ENCODE measurements at places on chromosomes 2 and 18. TPM values are rescaled to one million over a fixed set of nuclear protein-coding genes. Genes with fewer than 3 reads are reported as not detected.
A peak's percentile ranks its signal among the peaks of the same experiment; 100 is the strongest.

DNA sequence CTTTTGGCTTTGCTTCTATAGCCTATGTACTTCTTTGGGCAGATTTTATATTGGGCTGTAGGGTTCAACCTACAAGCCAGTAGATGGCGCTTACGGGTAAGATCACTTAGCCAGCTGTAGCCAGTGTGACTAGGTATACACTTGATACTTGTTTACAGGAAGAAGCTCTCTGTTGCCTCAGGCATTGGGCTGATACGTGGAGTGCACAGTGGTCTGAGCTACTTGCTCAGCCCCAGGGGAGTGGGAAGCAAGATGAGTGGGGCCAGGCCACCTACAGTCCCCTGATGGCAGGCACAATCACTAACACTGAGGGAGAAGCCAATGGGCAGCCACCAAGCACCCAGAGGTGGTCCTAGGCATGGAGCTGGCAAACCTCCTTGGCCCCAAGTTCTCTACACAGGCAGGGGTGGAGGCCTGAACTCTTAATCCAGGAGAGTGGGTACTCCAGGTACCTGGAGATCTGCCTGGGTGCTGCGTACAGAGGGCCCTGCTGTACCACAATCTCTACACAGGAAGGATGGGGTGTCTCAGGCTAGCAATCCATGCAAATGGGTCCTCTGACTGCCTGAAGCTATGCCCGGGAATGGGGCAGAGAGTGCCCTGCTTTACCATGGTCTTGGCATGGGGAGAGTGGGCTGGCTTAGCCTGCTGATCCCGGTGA, 122.2 kb downstream of the NCOA1 start:
- DNase-seq = no peak
- H3K27me3 ChIP-seq = no peaks in the 10 kb centered on the region
- no peaks in the 10 kb centered on the region for H3K36me3 ChIP-seq
- H3K27ac ChIP-seq = no peak overlapping the region
- no peak overlapping the region for H3K4me3 ChIP-seq

DNA sequence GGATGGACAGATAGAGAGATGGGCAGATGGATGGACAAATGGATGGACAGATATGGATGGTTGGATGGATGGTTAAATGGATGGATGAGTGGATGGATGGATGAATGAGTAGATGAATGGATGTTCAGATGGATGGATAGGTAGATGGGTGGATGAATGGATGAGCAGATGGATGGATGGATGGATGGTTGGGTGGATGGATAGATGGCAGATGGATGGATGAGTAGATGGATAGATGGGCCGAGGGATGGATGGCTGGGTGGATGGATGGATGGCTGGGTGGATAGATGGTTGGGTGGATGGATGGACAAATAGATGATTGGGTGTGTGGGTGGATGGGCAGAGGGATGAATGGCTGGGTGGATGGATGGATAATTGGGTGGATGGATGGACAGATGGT, 98.9 kb upstream of the OTOS start:
- H3K36me3 ChIP-seq = no peaks in the 10 kb centered on the region
- DNase-seq = no peak
- peaks cover 8% of the 10 kb centered on the region for H3K4me1 ChIP-seq
- no peaks in the 10 kb centered on the region for H3K27me3 ChIP-seq
- no peak overlapping the region for H3K27ac ChIP-seq

- no peak overlapping the region for H3K4me3 ChIP-seq
- no peak overlapping the region for H3K27ac ChIP-seq
- H3K36me3 ChIP-seq = peaks cover 6% of the 10 kb centered on the region
Measured at GRCh38 chr2:152560166-152560565, 157.1 kb downstream of the PRPF40A start.

GRCh38 chr18:65659312-65659711, 91.5 kb upstream of the CDH7 start:
- no peak for DNase-seq
- H3K27ac ChIP-seq = no peak overlapping the region
- H3K4me3 ChIP-seq = no peak overlapping the region
- H3K27me3 ChIP-seq = no peaks in the 10 kb centered on the region

- H3K27ac ChIP-seq = no peak overlapping the region
- no peaks in the 10 kb centered on the region for H3K27me3 ChIP-seq
- H3K4me1 ChIP-seq = no peaks in the 10 kb centered on the region
- no peak overlapping the region for H3K4me3 ChIP-seq
- H3K36me3 ChIP-seq = no peaks in the 10 kb centered on the region
Measured at GRCh38 chr2:182224669-182225068, 202.2 kb downstream of the PDE1A start.

- peaks cover 26% of the 10 kb centered on the region for H3K4me1 ChIP-seq
- DNase-seq = peak; percentile 45
- H3K27ac ChIP-seq = no peak overlapping the region
Measured at GRCh38 chr2:6956566-6956965, 39.4 kb downstream of the RNF144A start.

DNA sequence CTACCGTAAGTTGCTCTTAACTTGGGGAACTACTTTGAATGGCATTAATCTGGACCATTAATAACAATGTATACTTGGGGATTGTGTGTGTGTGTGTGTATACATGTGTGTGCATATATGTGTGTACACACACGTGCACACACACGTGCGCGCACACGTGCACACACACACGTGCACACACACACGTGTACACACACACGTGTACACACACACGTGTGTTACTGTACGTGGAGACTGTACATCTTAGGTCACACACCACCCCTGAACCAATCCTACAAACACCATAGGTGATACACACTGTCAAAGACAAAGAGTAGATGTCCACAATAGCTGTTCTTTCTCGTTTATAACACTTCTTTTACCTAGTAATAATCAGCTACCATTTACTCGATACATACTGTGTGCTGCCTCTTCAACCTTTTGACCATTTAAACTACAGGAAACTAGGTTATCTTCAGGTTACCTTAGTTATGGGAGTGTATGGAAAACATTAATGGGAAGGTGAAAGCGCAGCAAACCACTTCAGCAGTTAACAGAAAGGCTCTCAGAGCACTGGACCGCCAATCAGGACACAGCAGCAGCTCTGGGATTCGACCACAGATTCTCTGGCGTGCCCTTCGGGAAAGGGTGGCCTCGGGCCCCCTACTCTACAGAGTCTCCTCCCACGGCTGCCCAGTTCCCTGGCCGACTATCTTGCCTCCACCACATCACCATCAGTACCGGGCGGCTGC, 894 bp upstream of the GCC2 start:
- peak overlapping the region; percentile 85 for H3K4me3 ChIP-seq
- no peak for DNase-seq
- H3K4me1 ChIP-seq = peaks cover 16% of the 10 kb centered on the region
- H3K36me3 ChIP-seq = peaks cover 15% of the 10 kb centered on the region

DNA sequence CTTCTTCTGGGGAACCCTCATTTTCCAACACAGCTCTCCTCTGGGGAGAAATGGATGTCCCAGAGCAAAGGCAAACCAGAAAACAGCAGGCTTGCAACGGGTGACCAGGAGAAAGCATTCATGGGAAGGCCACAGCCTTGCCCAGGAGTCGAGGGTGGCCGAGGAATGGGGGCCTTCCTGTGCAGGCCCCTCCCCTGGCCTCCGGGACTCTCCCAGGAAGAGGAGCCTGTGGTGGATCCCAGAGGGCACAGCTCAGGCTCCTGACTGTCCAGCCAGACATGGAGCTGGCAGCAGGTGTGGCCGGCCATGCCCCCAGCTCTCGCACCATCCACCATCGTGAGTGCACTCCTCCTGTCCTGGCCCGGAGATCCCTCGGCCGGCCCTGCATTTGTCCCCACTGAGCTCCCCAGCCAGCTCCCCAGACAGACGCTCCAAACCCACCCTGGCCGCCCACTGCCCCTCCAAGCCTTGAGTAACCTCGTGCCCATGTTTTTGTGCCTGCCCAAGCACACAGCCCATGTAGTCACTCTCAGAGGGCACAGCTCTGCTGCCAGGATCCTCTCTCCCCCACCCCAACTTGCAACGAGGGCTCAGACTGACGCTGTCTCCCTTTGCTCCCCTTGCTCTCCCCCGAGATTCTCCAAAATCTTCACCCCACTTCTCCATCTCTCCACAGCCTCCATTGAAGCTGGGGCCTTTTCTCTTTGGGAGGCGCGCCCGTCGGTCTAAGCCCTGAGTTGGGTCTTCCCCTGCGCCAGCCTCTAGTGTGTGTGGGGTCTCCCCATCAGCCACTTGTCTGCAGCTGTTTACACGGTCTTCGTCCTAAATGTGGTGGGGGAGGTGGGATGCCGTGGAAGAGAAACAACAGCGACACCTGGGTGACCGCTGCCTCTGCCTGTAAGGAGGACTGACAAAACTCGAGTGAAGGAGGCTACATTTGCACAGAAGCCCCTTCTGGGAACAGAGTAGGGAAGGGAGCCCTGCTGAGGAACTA, 9.8 kb downstream of the PRLH start:
- H3K27me3 ChIP-seq = no peaks in the 10 kb centered on the region
- no peaks in the 10 kb centered on the region for H3K36me3 ChIP-seq
- H3K4me1 ChIP-seq = peaks cover 31% of the 10 kb centered on the region
- DNase-seq = no peak
- H3K27ac ChIP-seq = no peak overlapping the region

Gene TCF7L1
- total RNA-seq = 8.7 TPM

Gene RAX
- total RNA-seq = not detected

Gene GBX2
- not detected for total RNA-seq

Gene ONECUT2
- total RNA-seq = under 0.01 TPM

Data from esophagus muscularis mucosa (tissue), 4 donors.